GM12892 (cell line): ENCODE measurements at places on chromosomes 12 and 14.

DNA sequence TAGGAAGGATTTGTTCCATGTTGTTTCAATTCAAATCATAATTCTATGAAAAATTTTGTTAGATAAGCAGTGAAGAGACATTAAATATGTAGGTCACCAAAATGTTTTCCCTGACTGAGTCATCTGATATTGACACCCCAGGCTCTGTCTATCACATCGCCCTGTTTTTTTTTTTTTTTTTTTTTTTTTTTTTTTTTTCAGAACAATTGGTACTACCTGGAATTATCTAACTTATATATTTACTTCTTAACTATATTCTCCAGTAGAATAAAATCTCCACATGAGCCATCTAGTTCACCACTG, 97.8 kb upstream of the KRAS start:
- DNase-seq = no peak

DNA sequence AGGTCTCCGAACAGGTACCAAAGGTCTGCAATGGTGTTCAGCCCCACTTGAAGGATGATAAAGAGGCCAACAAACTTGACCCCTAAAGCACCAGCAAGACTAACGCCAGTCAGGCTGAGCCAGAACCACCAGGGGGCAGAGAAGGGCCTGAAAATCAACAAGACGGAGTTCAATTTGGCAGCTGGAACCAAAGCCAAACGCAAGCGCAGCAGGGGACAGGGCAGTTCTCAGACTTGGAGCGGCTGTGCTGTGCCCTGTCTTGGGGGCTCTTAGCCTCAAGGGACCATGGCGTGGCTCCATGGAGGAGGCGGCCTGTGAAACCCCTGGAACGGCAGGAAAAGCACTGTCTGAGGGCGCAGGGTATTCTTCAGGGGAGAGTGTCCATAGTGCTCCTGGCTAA, 19.6 kb downstream of the POMT2 start:
- DNase-seq = peak; percentile 47

DNA sequence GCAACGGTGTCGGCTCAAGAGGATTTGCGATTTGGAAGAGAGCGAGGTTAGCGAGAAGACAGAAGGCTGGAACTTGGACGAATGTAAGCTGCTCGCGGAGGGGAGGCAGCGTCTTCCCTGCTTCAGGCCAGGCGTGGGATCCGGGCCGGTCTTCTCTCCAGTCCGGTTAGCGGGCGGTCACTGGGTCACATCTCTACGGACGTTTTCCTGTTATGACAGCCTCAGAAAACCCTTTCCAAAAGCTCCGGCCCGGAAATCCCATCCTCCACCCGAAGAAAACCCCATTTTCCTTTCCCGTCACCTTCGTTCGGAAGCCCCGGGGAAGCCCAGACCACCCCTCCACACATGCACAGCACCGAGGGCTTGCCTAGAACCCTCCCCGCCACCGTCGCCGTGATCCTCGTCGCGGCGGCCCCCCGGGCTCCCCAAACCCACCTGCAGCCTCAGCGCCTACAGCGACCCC, 268 bp downstream of the NDUFB1 start:
- DNase-seq = no peak

- DNase-seq = no peak
Observed at GRCh38 chr12:12128670-12129069, 57.9 kb downstream of the BCL2L14 start.

- DNase-seq = peak; percentile 56
Observed at GRCh38 chr12:123150275-123150743, 581 bp downstream of the PITPNM2 start.

DNA sequence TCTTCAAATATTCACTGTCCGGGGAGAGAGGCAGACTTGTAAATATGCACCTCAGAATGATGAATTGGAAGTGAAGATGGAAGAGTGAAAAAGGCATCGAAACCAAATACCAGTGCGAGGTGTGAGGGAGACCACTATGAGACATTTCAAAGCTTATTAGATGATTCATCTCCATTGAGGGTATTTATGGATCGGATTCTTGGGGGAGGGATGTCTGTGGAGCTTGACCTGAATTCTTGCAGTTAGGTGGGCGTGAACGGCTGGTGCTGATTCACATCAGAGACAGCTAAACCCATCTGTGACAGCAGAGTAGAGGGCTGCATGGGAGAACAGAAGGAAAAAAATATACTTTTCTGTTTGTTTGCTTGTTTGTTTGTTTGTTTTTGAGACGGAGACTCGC, 677.2 kb downstream of the AACS start:
- DNase-seq = no peak

GRCh38 chr12:125185740-125186470, 120.7 kb downstream of the AACS start:
- peak; percentile 52 for DNase-seq

DNA sequence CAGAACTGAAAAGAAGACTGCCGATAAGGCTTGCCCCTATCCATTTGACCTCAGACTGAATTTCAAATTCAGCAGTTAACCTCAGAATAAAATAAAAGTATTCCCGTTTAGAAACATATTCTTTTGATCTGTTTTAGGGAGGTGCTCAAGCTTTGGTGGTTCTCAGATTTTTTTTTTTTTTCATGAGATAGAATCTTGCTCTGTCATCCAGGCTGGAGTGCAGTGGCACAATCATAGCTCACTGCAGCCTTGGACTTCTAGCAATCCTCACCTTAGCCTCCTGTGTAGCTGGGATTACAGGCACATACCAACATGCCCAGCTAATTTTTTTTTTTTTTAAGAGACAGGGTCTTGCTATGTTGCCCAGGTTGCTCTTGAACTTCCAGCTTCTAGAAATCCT, 15.5 kb downstream of the AEBP2 start:
- DNase-seq = no peak

- DNase-seq = peak; percentile 46
Observed at GRCh38 chr12:120534703-120535655, 823 bp downstream of the RNF10 start.

DNA sequence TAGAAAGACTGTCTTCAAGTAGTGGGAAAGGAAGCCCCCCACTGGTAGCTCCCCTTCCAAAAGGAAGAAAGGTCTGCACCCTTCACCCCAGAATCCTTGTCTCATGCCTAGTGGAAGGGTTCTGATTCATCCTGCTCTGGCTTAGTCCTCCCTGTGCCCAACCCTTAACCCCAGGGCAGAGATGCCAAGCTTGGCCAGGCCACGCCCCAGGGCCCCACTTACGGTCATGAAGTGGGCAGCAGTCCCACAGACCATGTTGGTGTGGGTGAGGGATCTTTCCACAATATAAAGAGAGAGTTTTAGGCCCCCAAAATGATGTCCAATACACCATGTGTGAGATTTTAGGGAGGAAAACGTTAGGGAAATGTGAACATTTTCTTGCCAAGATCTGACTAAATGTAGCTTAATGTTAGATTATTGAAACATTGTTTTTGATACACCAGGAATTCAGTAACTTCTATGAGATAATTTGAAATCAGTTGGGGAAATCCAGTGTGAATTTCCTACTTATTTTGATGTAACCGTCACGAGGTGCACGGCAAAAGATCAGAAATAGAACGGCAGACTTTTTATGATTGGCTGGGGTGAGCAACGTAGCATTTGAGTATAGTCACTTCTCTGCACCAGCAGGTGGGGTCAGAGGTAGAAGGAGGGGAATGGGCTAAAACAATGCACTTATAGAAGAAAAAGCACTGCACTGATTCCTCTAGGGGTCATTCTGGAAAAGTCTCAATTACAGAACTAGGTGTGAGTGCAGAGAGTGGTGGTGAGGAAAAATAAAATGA, 8.2 kb upstream of the SSPN start:
- no peak for DNase-seq

- no peak for DNase-seq
Observed at GRCh38 chr12:9668161-9669018, 1.1 kb upstream of the CLEC2D start.

DNA sequence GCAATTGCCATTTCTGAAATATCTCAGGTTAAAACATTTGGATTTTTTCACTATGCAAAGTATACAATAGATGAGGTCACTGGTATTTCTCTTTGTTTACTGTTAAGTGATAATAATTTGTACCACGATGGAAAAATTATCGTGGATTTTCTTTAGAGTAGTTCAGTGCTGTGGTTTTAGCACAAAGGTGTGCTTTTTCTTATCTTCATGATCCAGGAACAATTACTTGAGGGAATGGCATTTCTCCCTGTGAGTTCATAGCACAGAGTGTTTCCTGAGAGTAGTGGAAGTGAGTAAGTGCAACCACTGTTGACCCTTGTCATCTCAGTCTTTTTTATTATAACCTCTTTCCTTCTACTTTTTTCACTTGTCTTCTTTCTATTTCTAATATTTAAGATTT, 86.8 kb downstream of the FGD4 start:
- no peak for DNase-seq

DNA sequence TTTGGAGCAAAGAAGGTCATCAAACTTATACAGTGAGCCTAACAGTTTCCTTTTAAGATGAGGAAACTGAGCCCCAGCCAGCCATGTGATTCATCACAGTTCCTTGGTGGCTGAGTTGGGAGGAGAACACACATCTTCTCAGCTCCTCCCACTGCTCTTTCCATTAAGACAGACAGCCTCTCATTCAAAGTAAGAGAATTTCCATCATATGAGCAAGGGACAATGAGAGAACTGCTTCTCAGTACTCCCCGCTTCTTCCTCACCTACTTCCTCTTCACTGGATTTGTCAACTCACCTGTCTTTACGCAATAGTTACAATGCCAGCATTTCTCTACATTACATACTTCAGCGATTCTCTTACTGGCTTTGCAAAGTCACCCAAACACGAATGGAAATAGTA, 2.2 kb downstream of the IFNG start:
- DNase-seq = no peak

- DNase-seq = no peak
Observed at GRCh38 chr12:59372956-59373355, 222.9 kb upstream of the SLC16A7 start.

GRCh38 chr12:45730348-45731189, 1.1 kb downstream of the ARID2 start:
- no peak for DNase-seq

- no peak for DNase-seq
Observed at GRCh38 chr14:22073801-22074200, 400.2 kb upstream of the OR4E1 start.

DNA sequence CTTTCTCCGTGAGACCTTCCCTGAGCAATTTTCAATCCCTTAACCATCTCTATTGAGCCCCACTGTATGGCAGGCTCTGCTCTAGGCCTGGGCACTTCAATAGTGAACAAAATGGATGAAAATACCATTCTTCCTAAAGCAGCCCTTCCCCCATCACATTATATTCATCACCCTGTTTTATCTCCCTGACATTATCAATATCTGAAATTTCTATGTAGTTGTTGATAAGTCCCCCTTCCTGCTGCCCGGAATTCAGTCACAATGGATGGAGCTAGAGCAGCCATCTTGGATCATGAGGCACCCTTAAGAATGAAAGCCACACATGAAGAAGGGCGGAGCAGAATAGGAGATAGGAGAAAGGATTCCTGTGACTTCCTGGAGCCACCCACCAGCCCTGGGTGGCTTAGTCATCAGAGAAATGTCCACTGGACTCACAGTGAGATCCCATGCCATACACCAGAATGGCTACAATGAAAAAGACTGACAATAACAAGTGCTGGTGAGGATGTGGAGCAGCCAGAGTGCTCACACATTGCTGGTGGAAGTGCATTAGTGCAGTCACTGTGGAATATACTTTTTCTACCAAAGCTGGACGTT, 33.9 kb downstream of the SCARB1 start:
- DNase-seq = no peak

- no peak for DNase-seq
Observed at GRCh38 chr12:1608713-1609119, 14.3 kb upstream of the FBXL14 start.

DNA sequence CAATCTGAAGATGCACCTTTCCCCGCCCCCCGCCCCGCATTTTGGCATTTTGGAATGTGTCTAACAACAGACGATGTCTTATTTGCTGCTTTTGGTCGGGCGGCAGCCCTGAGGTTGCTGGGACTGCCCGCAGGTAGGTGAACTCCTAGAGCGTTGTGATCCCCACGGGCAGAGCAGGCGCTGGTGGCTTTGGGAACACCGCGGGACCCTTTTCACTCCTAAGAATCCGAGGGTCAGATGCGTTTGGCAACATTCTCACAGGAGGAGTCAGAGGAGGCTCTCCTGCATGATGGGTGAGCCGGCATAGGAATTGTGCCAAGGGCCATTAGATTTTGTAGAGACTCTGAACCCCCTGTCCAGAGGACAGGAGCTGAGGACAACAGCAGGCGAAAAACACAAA, 41.9 kb downstream of the HCAR2 start:
- no peak for DNase-seq
